ENCODE measurements at places on chromosomes 2 and 18.

DNA sequence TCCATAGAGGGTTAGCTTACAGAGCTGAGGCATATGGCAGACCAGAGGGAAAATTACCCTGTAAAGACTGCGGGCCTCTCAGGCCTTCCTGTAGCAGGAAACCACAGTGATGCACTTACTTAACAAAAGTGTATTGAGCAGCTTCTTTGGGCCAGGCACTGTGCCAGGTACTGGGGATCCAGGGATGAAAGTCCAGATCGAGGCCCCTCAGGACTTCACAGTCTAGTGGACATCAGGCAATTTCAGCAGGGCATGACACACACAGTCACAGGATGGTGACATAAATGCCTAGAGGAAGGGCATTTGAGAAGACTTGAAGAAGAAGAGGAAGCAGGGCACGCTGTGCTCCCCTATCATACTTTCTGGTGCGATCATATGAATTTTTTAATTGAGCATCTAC lies 71.7 kb downstream of the MARCO start:
- DNase-seq = no peak

GRCh38 chr2:230321031-230321430 lies 6.0 kb upstream of the SP140L start:
- no peak for DNase-seq

DNA sequence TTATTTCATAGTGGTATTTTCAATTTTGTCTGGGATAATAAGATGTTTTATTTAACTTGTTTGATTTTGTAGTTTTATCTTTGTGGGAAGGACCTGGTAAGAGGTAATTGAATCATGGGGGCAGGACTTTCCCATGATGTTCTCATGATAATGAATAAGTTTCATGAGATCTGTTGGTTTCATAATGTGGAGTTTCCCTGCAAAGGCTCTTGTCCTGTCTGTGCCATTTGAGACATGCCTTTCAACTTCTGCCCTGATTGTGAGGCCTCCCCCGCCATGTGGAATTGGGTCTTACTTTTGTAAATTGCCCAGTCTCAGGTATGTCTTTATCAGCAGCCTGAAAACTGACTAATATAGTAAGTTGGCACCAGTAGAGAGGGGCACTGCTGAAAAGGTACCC lies 77.8 kb upstream of the ARHGAP15 start:
- DNase-seq = no peak

DNA sequence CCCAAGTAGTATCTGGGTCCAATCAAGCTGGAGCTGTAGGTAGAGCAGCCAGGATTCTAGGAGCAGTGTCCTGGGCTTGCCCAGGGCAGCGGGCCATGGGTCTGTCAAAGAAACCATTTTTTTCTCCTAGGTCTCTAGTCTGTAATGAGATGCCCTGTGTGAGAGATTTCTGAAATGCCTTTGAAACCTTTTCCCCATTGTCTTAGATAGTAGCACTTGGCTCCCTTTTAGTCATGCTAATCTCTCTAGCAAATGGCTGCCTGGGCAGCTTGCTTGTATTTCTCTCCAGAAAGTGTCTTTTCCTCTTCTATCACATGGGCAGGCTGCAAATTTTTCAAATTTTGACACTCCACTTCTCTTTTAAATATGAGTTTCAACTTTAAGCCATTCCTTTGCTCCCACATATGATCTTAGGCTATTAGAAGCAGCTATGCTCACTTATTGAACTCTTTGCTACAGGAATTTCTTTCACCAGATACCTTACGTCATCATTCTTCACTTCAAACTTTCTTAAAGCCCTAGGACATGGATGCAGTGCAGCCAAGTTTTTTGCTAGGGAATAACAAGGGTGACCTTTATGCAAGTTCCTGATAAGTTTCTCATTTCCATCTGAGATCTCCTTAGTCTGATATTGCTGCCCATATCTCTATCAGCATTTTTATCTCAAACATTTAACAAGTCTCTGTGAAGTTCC lies 890.2 kb upstream of the VRK2 start:
- no peak for DNase-seq

DNA sequence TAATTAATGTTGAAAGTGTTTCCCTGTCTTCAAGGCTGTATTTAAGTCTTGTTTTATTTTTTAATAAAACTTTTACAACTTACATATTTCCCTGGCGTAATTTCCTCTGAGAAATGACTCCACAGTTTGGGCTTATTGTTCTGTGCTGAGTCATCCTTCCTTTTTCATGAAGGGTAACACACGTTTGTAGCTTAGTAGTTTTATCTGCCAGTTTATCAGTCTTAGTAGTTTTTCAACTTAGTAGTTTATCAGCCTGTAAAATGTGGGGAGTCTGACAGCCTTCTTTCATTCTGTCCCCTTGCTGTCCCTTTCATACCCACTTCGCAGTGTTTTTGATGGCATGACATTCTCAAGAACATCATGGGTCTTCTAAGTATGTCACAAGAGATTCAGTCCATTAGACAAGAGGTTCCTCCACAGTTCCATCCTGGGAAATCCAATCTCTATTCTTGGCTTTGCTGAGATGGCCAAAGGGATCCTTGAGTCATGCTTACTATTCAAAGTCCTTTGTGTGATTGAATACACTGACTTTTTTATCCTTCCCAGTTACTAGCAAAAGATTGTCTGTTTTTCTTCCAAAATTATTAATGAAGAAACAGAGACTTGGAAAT lies 60.0 kb upstream of the SGPP2 start:
- DNase-seq = no peak

GRCh38 chr18:74183130-74183529 lies 34.8 kb downstream of the TIMM21 start:
- DNase-seq = no peak

DNA sequence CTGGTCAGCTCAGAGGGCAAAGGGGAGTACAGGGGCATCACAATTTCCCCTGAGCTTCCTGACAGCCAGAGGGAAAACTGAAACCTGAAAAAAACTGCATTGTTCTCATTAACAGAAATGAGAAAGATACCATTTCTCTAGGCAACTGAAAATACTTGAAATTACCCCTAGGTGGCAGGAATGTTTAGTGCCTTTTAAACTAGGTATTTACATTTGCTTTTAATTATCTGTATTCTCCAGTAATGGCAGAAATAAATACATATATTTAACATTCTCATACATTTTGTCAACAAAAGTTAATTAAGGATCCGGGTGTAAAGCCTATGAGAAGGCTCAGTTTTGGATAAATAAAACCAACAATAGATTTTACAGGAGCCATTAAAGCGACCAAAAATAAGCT lies 34.5 kb downstream of the RPL31 start:
- no peak for DNase-seq

DNA sequence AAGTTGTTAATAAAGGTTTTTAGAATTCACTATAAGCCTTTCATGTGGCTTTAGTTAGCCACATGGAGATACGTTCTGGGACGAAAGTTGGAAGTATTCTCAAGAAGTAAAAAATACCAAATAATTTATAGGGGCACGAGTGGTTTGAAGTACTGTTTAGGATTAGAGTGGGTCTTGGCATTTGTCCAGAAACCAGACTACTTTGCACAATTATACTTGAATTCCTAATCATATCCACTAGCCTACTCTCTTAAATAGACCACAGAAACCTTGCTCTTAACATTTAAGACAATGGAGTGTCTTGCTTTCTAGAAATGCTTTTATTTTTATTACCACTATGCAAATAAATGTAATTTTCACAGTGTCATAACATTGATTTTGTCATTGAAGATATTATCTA lies 44.6 kb downstream of the UBE2E3 start:
- DNase-seq = no peak

- no peak for DNase-seq
These were observed 29.3 kb downstream of the NHEJ1 start for GRCh38 chr2:219131327-219131726.

- no peak for DNase-seq
These were observed 7.5 kb upstream of the YPEL5 start for GRCh38 chr2:30139131-30139870.

DNA sequence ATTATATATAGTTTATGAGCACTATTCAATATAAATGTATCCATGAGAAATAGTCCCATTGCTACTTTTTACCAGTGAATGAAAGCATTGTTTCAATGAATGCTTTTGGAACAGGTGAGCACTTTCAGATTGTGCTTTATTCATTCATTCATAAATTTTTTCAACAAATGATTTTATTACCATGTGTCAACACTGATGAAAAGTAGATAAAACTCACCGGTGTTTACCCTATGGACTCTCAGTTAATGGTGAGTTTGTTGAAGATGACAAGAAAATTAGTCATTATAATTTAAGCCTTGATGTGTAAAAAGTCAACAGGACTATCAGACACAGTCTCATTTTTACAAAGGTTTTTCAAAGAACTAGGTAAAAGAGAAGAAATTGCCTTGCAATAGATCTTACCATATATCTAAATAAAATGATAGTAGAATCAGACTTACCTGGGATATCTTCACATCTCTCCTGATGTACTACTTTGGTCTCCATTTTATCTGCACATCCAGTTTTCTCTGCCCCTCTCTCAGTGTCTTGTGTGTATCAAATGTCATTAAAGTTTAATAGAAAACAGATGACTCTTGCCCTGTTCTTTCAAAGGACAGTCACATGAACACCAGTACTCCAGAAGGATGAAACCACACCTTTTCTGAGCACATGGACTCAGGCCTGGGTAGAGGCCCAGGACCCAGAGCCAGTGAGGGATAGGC lies 325.3 kb upstream of the RND3 start:
- DNase-seq = no peak

GRCh38 chr2:8679827-8680731 lies 1.8 kb upstream of the ID2 start:
- DNase-seq = no peak
